ENCODE measurements at places on chromosomes 3 and 15. TPM values are rescaled to one million over a fixed set of nuclear protein-coding genes. Genes with fewer than 3 reads are reported as not detected.

GPR15 gene
- total RNA-seq: not detected

CLASP2 gene
- 40.8 TPM for total RNA-seq

GRCh38 chr15:90918835-90919234 lies 13.5 kb downstream of the HDDC3 start:
- DNase-seq: no peak
- H3K4me3 ChIP-seq: no peak overlapping the region
- H3K36me3 ChIP-seq: peaks cover 64% of the 10 kb centered on the region
- no peaks in the 10 kb centered on the region for H3K27me3 ChIP-seq
- H3K4me1 ChIP-seq: no peaks in the 10 kb centered on the region

GRCh38 chr3:138046955-138047354 lies 37.0 kb downstream of the CLDN18 start:
- no peaks in the 10 kb centered on the region for H3K27me3 ChIP-seq
- no peaks in the 10 kb centered on the region for H3K36me3 ChIP-seq

DNA sequence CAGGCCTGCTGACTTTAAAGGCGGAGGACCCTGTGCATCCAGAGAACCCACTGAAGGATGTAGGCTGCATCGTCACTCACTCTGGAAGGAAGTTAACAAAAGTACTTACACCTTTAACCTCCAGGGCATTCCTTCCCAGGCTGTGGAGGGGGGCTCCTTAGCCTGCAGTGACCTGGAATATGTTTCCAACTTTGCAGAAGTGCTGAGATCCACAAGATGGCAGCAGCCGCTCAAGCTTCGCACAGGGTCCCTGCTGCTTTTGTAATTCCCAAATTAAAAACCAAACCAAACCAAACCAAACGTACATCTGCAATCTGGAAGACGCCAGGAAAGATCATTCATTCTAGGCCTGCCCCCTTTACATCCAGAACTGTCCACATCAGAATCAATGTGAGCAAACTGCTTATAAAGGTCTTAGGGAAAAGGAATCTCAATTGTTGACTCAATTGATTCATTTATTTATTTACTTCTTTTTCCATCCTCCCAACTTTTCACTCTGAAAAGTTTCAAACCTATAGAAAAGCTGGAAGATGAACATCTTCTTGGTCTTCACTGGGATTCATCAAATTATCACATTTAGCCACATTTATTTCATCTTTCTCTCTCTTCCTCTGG lies 70.5 kb upstream of the KLHL25 start:
- DNase-seq: no peak
- H3K4me3 ChIP-seq: no peak overlapping the region
- H3K4me1 ChIP-seq: no peaks in the 10 kb centered on the region
- H3K36me3 ChIP-seq: no peaks in the 10 kb centered on the region

GRCh38 chr15:89664441-89665350 lies 9.4 kb upstream of the KIF7 start:
- no peak for DNase-seq
- peak overlapping the region; percentile 43 for H3K4me3 ChIP-seq
- no peaks in the 10 kb centered on the region for H3K27me3 ChIP-seq
- H3K4me1 ChIP-seq: peaks cover 13% of the 10 kb centered on the region
